ENCODE measurements at places on chromosomes 3 and 15.

DNA sequence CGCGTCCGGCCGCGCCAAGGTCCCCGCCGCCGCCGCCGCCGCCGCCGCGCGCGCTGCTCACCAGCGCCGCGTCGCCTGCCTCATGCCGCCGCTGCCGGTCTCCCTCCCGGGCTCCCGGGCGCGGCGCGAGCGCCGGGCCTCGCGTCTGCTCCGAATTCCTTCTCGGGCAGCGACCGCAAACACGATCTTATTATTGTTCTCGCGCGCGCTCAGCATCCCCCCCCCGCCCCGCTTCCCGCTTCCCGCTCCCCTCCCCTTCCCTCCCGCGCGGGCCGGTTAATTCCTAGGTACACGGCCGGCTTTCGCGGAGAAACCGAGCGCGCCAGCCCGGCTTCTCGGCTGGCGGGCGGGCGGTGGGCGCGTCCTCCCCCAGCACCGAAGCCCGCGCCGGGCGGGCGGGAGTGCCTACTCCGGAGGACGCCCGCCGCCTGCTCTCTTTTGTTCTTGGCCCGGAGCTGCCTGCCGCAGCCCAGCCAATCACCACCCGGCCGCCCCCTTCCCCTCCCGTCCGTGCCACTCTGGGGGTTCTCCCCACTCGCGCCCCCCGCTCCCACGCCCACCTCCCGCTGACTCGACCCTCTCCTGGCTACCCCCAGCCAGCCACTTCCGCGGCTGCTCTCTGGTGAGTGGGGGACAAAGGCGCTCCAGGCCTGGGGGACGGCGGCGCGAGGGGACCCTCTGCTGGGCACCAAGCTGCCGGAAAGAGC is at the start of gene HDGFL3:
Gene HDGFL3, minus strand, starts transcription at position 164 of the 707 bp plus-strand sequence. CDS start 409 bp downstream, outside the sequence.
- H3K4me3 ChIP-seq: peak within 1 kb of the TSS; percentile 80
- H3K27me3 ChIP-seq: no peaks in the 10 kb centered on the region
- H3K4me1 ChIP-seq: peaks cover 40% of the 10 kb centered on the region
- peak within 1 kb of the TSS; percentile 88 for H3K27ac ChIP-seq
- peak; percentile 75 for DNase-seq

DNA sequence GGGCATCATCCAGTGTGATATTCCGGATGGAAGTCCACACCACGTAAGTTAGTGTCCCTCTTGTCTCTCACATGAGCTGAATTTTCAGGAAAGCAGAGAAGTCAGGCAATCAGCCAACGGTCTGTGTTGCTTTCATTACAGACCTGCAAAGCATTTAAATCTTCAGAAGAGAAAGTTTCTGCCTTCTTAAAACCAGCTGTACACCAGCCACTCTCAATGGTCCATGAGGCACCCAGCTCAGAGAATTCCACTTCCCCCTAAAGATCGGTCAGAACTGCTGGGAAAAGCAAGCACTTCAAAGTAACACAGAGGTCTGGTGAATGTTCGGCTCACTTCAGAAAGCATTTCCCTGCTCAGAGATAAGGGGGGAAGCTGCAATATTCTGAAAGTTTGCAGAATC is 903.7 kb downstream of the EPHA3 start:
- H3K4me1 ChIP-seq: peaks cover 4% of the 10 kb centered on the region
- no peak for DNase-seq
- H3K27me3 ChIP-seq: no peaks in the 10 kb centered on the region
- no peak overlapping the region for H3K4me3 ChIP-seq
- H3K27ac ChIP-seq: no peak overlapping the region
- no peaks in the 10 kb centered on the region for H3K36me3 ChIP-seq

- no peaks in the 10 kb centered on the region for H3K36me3 ChIP-seq
- no peak overlapping the region for H3K27ac ChIP-seq
- peaks cover 6% of the 10 kb centered on the region for H3K27me3 ChIP-seq
These were observed 2.6 kb upstream of the NEO1 start for GRCh38 chr15:73049564-73050215.

DNA sequence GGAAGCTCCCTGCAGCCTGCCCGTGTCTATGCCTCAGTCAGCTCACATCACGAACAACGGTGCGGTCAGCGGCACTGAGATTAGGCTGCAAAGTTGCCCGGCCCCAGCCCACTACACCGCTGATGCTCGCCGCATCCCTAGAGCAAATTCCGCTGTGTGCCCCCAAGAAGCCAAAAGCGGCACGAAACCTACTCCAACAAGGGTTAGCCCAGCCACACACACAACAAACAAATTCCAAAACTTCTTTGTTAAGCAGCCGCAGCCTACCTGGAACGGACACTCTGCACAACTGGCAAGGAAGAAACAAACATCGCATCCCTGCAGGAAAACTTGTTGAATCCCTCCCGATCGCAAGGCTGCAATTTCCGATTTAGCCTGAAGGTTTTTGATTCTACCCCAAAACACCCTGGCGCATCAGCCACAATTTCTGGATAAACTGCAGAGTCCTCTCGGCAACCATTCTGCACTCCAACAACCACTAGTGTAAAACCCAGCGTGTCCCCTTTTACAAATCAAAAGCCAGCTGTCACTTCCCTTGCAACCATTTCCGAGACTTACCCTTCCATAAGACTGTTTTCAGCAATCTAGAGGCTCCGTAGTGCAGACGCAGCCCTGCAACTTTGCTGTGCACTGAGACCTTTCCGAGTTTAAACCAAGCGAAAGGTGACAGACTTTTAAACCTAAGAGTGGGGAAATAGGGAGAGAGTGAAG is 449 bp downstream of the ROBO1 start:
- peaks cover 24% of the 10 kb centered on the region for H3K4me1 ChIP-seq
- peak; percentile 75 for DNase-seq
- H3K27ac ChIP-seq: no peak overlapping the region
- peak overlapping the region; percentile 57 for H3K4me3 ChIP-seq
- H3K27me3 ChIP-seq: peaks cover 47% of the 10 kb centered on the region
- H3K36me3 ChIP-seq: no peaks in the 10 kb centered on the region

DNA sequence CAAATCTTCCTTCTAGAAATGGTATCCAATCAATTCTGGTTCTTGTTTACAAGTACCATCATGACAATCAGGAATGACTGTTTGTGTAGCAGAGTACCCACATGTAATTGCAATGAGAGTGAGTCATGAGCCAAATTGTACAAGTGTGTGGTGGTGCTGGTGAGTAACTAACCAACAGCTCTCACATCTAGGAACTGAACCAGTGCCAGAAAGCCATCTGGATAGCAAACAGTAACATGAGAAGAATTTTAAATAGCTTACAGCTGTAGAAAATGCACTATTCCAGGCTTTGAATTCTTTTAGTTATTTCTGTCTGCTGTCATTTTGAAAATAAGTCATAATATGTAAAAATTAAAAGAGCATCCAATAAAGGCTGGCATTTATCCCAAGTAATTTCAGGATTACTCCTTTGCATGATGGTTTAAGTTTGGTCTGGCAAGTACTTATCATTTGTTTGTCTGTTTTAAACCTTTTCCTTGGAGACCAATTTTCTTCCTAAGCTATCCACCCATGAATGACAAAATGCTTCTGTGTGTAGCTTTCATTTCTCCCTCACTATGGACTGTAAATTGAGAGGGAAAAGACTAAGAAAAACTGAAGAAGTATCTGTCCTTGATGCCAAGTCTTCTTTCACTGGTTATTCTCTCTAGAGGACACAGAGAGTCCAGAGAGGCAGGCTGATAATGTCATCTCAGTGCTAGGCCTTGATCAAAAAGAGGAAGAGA is 60.0 kb downstream of the PIK3CB start:
- peak overlapping the region; percentile 64 for H3K27ac ChIP-seq
- H3K4me3 ChIP-seq: no peak overlapping the region
- no peaks in the 10 kb centered on the region for H3K27me3 ChIP-seq
- no peaks in the 10 kb centered on the region for H3K4me1 ChIP-seq

DNA sequence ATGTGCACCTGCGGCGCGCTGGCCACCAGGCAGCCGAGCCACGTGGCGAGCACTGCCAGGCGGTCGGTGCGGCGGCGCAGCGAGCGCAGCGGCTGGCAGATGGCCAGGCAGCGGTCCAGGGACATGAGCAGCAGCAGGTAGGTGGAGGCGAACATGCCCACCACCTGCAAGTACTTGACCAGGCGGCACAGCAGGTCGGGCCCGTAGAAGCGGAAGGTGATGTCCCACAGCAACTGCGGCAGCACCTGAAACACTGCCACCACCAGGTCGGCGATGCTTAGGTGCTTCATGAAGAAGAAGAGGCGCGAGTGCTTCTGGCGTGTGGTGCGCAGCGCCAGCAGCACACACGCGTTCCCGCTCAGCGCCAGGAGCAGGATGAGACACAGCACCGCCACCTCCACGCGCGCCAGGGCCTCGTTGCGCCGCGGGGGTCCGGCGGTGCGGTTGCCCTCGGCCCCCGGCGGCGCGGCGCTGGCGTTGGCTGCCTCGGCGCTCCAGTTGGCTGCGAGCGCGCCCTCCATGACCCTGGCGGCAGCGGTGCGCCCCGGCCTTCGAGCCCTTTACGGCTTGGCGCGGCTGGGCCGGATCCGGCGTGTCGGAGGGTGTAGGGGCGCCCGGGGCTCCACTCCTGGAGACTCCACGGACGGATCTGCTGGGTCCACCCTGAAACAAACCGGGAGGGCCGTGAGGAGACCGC is 1.6 kb downstream of the OXTR start:
- H3K4me3 ChIP-seq: peak overlapping the region; percentile 62
- H3K36me3 ChIP-seq: no peaks in the 10 kb centered on the region
- H3K4me1 ChIP-seq: peaks cover 21% of the 10 kb centered on the region
- peaks cover 37% of the 10 kb centered on the region for H3K27me3 ChIP-seq
- peak; percentile 84 for DNase-seq

DNA sequence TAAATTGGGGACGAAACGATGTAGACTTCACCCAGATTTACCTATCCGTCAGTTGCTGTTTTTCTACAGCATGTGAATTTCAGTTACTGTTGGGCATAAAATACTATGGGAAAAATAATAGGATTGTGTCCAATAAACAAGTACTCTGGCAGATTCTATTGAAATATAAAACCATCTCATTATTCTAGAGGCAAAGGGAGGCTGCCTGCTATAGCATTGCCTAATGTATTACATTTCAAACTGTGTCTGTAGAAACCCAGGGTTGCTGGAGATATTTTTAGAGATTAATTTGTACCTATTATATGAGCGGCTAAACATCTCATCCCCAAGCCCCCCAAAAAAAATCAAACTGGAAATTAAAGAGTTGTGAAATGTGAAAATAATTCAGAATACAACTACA is 159.6 kb upstream of the IL12A start:
- no peaks in the 10 kb centered on the region for H3K4me1 ChIP-seq
- H3K27ac ChIP-seq: no peak overlapping the region
- H3K36me3 ChIP-seq: no peaks in the 10 kb centered on the region

DNA sequence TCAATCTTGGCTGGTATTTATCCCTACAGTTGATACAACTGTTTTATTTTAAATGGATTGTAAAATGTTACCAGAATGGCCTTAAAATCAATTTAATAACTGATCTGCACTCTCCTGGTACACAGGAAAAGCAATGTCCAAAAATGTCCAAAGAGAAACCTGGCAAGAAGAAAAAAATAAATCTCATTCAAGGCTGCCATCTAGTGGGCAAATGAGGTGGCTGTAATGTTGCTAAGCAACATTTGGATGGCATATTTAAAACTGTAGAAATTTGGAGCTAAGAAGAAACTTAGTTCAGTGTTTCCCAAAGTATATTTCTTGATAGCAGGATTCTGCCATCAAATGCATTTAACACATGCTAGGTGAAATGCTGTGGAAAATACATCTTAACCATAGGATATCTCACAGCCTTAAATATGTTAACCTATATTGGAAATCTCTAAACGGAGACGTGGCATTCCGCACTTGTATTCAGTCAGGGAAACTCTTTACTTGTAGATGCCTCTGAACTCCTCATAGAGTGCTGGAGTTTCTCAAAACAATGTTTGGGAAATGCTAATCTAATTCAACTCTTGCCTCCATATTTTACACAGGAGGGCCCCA is 216.8 kb downstream of the ERC2 start:
- H3K27ac ChIP-seq: no peak overlapping the region
- H3K27me3 ChIP-seq: no peaks in the 10 kb centered on the region
- peaks cover 27% of the 10 kb centered on the region for H3K4me1 ChIP-seq
- no peaks in the 10 kb centered on the region for H3K36me3 ChIP-seq
- peak; percentile 70 for DNase-seq
- H3K4me3 ChIP-seq: no peak overlapping the region

GRCh38 chr15:85568261-85568808 is 187.9 kb downstream of the AKAP13 start:
- H3K4me3 ChIP-seq: no peak overlapping the region
- no peaks in the 10 kb centered on the region for H3K27me3 ChIP-seq
- H3K27ac ChIP-seq: no peak overlapping the region
- DNase-seq: no peak

DNA sequence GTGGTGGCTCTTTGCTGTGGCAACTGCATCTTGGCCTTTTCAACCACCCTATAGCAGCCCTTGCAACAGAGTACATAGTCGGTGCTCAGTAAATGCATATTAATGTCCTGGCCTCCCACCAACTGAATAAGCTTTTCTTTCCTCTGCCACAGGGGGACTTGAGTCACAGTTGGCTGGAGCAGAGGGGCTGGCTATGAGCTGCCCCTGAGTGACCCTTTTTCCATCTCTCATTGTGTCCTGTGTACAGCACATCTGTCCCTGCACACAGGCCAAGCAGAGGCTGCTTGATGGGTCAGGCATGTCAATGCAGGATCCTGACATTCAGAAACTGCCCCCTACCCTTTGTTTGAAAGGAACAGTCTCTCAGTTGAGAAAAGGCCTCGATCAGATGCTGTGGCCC is 22.4 kb downstream of the SPSB4 start:
- H3K27me3 ChIP-seq: no peaks in the 10 kb centered on the region
- DNase-seq: no peak
- H3K27ac ChIP-seq: peak overlapping the region; percentile 83
- no peak overlapping the region for H3K4me3 ChIP-seq
- H3K4me1 ChIP-seq: peaks cover 85% of the 10 kb centered on the region

DNA sequence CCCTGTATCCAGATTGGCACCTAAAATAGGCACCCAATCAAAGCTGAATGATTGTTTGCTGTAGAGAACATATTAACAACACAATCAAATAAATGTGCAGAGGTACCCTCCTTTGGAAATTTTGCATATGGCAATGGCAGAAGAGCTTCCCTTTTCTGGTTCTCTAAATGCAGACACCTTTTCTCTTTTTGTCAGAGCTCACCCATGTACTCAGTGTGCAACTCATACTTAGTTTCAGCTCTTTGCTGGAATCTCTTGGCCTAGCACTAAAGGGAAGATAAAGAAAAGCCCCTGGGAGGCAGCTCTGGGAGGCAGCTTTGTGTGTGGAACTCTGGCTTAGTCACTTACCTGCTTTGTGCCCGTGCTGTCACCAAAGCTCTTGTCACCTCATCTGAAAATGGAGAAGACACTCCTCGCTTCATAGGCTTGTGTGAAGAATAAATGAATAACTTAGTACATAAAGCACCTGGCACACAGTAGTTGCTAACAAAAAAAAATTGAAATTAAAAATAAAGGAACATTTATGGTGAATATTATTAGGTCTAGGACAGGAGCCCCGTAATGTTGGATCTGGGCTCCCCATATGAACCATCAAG is 28.8 kb downstream of the ST6GAL1 start:
- DNase-seq: no peak
- no peaks in the 10 kb centered on the region for H3K27me3 ChIP-seq
- no peak overlapping the region for H3K27ac ChIP-seq
- H3K4me3 ChIP-seq: no peak overlapping the region

GRCh38 chr3:10992017-10992942 is at the start of gene SLC6A1:
SLC6A1 (plus strand) TSS chr3:10992748; CDS start chr3:11017212, 24,464 bp downstream.
- DNase-seq: peak; percentile 83
- peaks cover 7% of the 10 kb centered on the region for H3K4me1 ChIP-seq
- peaks cover 58% of the 10 kb centered on the region for H3K27me3 ChIP-seq
- H3K4me3 ChIP-seq: peak within 1 kb of the TSS; percentile 70
- no peak within 1 kb of the TSS for H3K27ac ChIP-seq

Data from GM23338 (cell line).